ENCODE measurements at places on chromosomes 6 and 20.

- DNase-seq: no peak
Measured at GRCh38 chr6:159952289-159953005, 16.4 kb upstream of the IGF2R start.

- no peak for DNase-seq
Measured at GRCh38 chr6:13851330-13851729, 37.0 kb upstream of the MCUR1 start.

GRCh38 chr6:3721810-3722621 is 29.5 kb downstream of the PXDC1 start:
- no peak for DNase-seq

DNA sequence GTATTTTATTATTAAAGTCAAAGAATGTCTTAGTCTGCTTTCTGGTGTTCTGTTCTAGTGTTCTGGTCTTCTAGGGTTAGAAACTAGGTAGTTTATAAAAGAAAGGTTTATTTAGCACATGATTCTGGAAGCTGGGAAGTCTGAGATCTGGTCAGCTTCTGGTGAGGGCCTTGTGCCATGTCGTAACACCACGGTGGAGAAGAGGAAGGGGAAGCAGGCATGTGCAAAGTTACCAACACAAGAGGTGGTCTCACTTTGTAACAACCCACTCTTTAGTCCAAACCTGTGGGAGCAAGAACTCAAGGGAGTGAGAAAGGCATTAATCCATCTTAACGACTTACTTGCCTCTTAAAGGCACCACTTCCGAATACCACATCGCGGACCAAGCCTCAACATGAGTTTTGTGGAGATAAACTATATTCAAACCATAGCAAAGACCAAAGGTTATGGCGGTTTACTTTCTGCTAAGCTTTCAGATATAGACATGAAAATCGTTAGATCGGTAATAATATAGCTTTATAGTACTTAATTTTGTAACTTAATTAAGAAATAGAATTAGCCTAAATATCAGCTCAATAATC is 99.4 kb downstream of the NCOA3 start:
- no peak for DNase-seq

- no peak for DNase-seq
Measured at GRCh38 chr6:2021713-2022125, 223.7 kb downstream of the GMDS start.

- DNase-seq: no peak
Measured at GRCh38 chr20:33791540-33791939, 19.6 kb upstream of the CHMP4B start.

GRCh38 chr20:47682028-47682783 is 103.1 kb downstream of the SULF2 start:
- no peak for DNase-seq

Measured in activated CD4-positive, alpha-beta T cell treated with anti-CD3 and anti-CD28 coated beads, Interleukin-2, amount 50 U/mL, for 24 hours (primary cell).